Pulmonary artery endothelial cell (primary cell): ENCODE measurements at places on chromosomes 2 and 18. TPM values are rescaled to one million over a fixed set of nuclear protein-coding genes. Genes with fewer than 3 reads are reported as not detected.

The IAH1 gene
- total RNA-seq, result 32.9 and 40.2 TPM in 2 replicates

The LYPD1 gene
- 29.4 and 66.5 TPM in 2 replicates for total RNA-seq

The SPAG16 gene
- 8.7 and 11.2 TPM in 2 replicates for total RNA-seq

The KIAA2012 gene
- total RNA-seq, result not detected in 2 replicates

The CCDC150 gene
- total RNA-seq, result 4.6 and 8.1 TPM in 2 replicates

The OSBPL6 gene
- total RNA-seq, result 5.4 and 6.9 TPM in 2 replicates

The GAL3ST2 gene
- not detected in 2 replicates for total RNA-seq

The ALPI gene
- not detected in 2 replicates for total RNA-seq

The EPB41L3 gene
- 92.4 and 122 TPM in 2 replicates for total RNA-seq

The SCN7A gene
- not detected in 2 replicates for total RNA-seq

The CPS1 gene
- total RNA-seq, result 3.9 and 18.0 TPM in 2 replicates

The PPP3R1 gene
- total RNA-seq, result 24.7 and 25.3 TPM in 2 replicates

The TOGARAM2 gene
- total RNA-seq, result 0.14 TPM in 1 of 2 replicates, not detected in the other

The PRSS56 gene
- not detected in 2 replicates for total RNA-seq

The KIF5C gene
- under 0.01 and 0.18 TPM in 2 replicates for total RNA-seq

The PSMA8 gene
- not detected in 2 replicates for total RNA-seq

The CACNB4 gene
- total RNA-seq, result 0.13 and 0.21 TPM in 2 replicates

The SPC25 gene
- 4.4 and 9.0 TPM in 2 replicates for total RNA-seq

The E2F6 gene
- 12.0 and 12.4 TPM in 2 replicates for total RNA-seq

The ADD2 gene
- 2.6 and 4.6 TPM in 2 replicates for total RNA-seq

The TNFRSF11A gene
- 3.3 and 3.5 TPM in 2 replicates for total RNA-seq

The TPRKB gene
- total RNA-seq, result 35.6 and 53.9 TPM in 2 replicates

The CPO gene
- total RNA-seq, result not detected in 2 replicates

The COL4A4 gene
- 0.18 and 0.99 TPM in 2 replicates for total RNA-seq

The ALKAL2 gene
- total RNA-seq, result not detected in 2 replicates

The RNF25 gene
- 31.6 and 43.2 TPM in 2 replicates for total RNA-seq

The INPP4A gene
- total RNA-seq, result 38.7 and 41.7 TPM in 2 replicates

The SCN9A gene
- 0.11 and 0.33 TPM in 2 replicates for total RNA-seq

The ZNF396 gene
- 0.53 and 0.60 TPM in 2 replicates for total RNA-seq

The SEH1L gene
- total RNA-seq, result 49.7 and 70.4 TPM in 2 replicates

The QPCT gene
- total RNA-seq, result 18.9 and 35.5 TPM in 2 replicates

The CDKL4 gene
- total RNA-seq, result 0.25 and 0.59 TPM in 2 replicates

The POLR1A gene
- 14.8 and 23.3 TPM in 2 replicates for total RNA-seq

The KLHL30 gene
- not detected in 2 replicates for total RNA-seq

The COL4A3 gene
- 0.04 and 0.26 TPM in 2 replicates for total RNA-seq

The TRIM54 gene
- total RNA-seq, result not detected in 2 replicates

The SIX3 gene
- total RNA-seq, result not detected in 2 replicates

The HOXD10 gene
- not detected in 2 replicates for total RNA-seq

The KDM3A gene
- 18.7 and 23.3 TPM in 2 replicates for total RNA-seq

The PAIP2B gene
- total RNA-seq, result 0.40 and 1.2 TPM in 2 replicates

The CCDC68 gene
- total RNA-seq, result 1.1 and 1.6 TPM in 2 replicates

The CPLX4 gene
- not detected in 2 replicates for total RNA-seq

The LINC00305 gene
- total RNA-seq, result not detected in 2 replicates

The SERPINB10 gene
- total RNA-seq, result not detected in 2 replicates

The MGAT5 gene
- total RNA-seq, result 57.3 and 85.1 TPM in 2 replicates

The PREPL gene
- total RNA-seq, result 19.3 and 37.9 TPM in 2 replicates

The CCDC141 gene
- total RNA-seq, result under 0.01 TPM in 1 of 2 replicates, not detected in the other

The FBXO36 gene
- 0.63 and 2.0 TPM in 2 replicates for total RNA-seq

The LOXL3 gene
- total RNA-seq, result 1.2 and 1.8 TPM in 2 replicates

The IMPA2 gene
- 6.7 and 10.2 TPM in 2 replicates for total RNA-seq

The XPO1 gene
- total RNA-seq, result 191 and 263 TPM in 2 replicates

The RAB31 gene
- total RNA-seq, result 30.8 and 32.7 TPM in 2 replicates

The PRKAG3 gene
- not detected in 2 replicates for total RNA-seq

The MIB1 gene
- total RNA-seq, result 64.0 and 70.2 TPM in 2 replicates

The TMEM178A gene
- 0.28 and 0.99 TPM in 2 replicates for total RNA-seq

The IL36B gene
- total RNA-seq, result not detected in 2 replicates

The CAPN14 gene
- total RNA-seq, result 0.07 TPM in 1 of 2 replicates, not detected in the other
